NCI-H1105 (cell line): ENCODE measurements at places on chromosomes 11 and 22.

- no peak for DNase-seq
These were observed 29.7 kb upstream of the NELL1 start for GRCh38 chr11:20639688-20640087.

- DNase-seq: peak; percentile 49
These were observed 137.8 kb downstream of the DBX1 start for GRCh38 chr11:20022363-20023081.

DNA sequence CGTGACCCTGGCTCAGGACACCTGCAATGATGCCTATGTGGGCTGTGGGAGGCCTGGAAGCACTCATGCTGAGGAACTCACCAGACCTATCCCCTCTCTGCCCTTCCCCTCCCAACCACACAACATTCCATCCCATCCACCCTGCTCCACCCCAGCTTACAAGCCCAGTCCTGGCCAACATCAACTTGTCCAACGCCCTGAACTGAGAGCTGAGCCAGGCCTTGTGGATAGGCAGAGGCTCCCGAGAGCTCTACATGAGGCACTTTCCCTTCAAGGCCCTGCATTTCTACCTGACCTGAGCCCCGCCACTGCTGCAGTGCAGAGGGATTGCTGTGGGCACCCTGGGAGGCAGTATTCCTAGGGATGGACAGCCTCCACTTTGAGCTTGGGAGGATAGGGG, 112.4 kb downstream of the PDE2A start:
- DNase-seq: no peak

GRCh38 chr11:111941963-111942362, 4.8 kb downstream of the DIXDC1 start:
- no peak for DNase-seq

DNA sequence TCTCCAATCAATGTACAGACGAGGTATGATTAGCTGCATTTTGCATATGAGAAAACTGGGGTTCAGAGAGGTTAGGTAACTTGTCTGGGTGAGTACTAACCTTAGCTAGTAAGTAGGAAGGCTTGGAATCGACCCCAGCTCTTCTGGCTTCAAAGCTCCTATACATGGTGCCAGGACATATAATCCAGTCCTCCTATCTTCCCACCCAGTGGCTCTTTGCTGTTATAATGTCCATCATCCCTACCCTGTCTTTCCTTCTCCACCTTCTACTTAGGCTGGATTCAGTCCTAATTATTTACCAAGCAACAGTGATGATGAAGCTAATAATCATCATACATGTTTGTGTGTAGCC, 20.0 kb downstream of the EHF start:
- no peak for DNase-seq

- no peak for DNase-seq
These were observed 41.1 kb downstream of the RPL27A start for GRCh38 chr11:8723711-8724110.

GRCh38 chr11:2516276-2517015, 71.6 kb downstream of the KCNQ1 start:
- no peak for DNase-seq

DNA sequence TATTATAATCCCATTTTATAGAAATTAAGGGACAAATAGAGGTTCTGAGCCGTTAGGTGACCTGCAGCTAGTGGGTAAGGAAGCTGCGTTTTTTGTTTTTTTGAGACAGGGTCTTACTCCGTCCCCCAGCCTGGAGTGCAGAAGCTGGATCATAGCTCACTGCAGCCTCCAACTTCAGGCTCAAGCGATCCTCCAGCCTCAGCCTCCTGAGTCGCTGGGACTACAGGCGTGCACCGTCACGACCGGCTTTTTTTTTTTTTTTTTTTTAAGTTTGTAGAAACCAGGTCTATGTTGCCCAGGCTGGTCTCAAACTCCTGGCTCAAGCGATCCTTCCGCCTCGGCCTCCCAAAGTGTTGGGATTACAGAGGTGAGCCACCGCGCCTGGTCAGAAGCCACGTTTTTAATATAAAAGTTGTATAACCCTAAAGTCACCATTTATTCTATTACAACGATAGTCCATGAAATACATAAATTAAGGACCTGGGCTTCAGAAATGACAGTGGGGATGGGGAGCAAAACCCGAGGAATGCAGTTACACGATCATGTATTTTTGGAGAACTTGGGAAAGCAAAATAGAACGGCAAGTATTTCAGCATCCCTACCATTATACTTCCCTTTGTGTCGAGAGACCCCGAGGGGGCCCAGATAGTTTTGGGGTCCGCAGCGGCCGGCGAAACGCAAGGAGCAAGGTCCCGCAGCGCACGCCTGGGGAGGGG, 638 bp downstream of the SAAL1 start:
- DNase-seq: no peak

GRCh38 chr22:25407226-25407858, 157.1 kb upstream of the GRK3 start:
- DNase-seq: no peak

DNA sequence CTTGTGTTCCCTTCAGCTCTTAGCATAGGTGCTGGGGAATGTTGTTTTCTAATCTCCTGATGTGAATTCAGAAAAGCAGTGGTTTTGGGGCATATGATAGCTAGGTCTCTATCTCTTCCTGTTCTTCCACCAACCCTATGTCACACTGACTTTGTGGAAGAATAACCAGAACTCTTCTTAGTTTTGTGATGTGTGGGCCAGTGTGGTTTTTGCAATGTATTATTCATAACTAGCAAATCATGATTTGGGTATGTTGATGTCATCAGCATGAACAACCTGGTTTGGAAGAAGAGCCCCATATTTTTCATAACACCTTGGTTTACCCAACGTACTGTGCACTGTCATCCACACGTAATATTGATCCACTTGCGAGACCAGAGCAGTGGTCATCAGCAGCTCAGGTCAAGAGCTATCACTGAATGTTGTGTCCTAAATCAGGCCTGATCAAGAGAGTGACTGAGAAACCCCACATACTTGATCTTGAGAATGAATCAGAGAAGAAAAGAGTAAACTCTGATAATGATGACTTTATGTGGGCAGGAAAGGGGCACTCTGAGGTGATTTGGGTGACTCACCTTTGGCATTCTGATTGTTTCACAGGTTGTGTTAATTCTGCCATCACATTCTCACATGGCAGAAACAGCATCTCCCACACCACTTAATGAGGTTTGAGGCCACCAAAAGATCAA, 19.4 kb upstream of the MS4A6E start:
- DNase-seq: no peak

DNA sequence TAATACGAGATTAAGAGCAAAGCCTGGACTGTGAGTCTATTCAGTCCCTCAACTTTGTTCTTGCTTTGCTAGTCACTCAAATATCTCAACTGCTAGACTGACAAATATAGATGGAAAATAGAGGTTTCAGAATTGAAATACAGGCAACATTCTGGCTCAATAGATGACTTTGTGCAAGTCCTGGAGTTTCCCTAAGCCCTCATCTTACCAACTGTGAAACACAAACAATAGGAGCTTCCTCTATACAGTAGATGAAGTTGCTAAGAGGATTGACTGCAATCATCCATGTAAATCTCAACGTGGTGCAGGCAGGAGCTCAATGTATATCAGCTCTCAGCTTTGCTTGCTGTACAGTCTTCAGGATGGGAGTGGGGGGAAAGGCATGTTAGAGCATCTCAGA, 6.2 kb upstream of the MPEG1 start:
- no peak for DNase-seq

DNA sequence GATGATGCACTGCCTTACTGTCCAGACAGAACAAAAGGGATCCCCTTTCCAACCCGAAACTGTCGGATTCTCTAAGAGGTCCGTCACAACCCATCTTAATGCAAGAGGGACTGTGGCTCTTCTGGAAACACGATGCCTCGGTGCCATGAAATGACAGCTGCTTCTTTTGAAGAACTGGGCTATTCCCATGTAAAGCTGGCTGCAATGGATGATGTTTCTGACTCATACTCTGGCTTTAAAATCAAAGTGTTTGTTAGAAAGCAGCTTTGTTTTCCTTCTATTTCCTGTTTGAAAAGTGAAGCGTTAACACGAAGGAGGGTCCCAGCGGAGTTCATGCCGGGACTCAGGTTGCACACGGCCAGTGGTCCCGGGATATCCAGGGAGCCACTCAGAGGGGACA, 3.1 kb downstream of the TP53AIP1 start:
- DNase-seq: no peak

DNA sequence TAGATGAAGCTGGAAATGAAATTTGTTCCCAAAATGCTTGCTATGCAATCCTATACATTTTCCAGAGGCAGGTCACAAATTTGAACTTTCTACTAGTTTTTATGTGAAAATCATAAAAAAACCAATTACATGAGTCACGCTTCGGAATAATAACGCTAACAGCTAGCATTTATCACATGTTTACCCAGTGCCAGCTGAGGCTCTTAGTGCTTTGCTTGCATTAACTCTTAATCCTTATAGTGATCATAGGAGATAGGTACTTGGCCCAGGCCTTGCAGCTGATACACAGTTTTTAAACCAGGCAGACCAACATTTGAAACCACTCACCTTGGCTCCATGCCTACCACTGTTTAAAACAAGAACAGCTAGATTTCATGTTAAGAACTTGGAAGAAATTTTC, 131.8 kb upstream of the RAG2 start:
- DNase-seq: no peak

DNA sequence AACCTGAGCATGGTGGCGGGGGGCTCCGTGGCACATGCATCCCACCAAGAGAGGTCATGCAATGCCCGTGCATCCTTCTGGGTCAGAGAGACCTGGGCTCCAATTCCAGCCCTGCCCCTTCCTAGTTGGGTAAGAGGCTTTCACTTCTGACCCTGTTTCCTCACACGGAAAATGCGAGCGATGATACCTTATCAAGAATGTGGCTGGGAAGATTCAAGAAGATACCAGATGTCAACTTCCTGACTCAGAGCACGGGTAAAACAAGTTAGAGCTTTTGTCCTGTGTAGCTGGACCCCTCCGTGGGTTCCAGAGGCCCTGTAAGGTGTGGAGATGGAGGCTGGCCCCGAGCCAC, 8.7 kb upstream of the DGKZ start:
- no peak for DNase-seq

DNA sequence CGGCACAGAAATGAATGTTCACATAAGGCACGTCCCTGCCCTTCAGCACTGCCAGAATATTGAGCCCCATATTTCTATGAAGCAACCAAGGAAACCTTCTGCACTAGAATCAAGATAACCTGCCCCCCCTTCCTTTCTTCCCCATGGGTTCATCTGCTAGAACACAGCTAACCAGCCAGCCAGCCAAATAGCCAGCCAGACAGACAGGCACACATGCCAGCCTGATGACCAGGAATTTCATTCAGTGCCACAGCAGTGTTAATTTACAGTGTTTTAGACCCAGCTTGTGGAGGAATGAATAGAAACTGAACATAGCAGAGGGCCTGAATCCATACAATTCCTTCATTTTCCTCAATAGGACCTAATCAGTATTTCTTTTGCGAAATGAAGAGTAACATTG, 57.0 kb downstream of the TENM4 start:
- DNase-seq: no peak

DNA sequence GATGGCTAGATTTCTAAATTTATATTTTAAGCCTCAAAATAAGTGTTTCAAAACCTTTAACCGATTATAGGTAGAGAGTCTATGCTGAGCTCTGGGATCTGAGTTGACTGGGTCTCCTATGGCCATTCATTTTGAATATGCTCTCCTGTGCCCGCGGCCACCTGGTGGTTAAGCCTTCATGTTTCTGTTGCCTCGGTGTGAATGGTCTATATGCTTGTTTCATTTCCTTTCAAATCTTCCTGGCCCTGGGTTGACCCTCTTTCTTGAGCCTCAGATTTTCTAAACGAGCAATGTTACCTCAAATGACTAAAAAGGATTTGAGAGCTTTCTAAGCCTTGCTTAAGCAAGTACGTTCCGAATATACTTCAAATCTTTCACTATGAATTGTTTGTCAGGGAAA, 789.4 kb upstream of the KIRREL3 start:
- DNase-seq: peak; percentile 43

- DNase-seq: peak; percentile 38
These were observed 49.5 kb upstream of the RRM1 start for GRCh38 chr11:4044976-4045646.

- DNase-seq: no peak
These were observed 5.1 kb upstream of the WT1 start for GRCh38 chr11:32440312-32440908.

DNA sequence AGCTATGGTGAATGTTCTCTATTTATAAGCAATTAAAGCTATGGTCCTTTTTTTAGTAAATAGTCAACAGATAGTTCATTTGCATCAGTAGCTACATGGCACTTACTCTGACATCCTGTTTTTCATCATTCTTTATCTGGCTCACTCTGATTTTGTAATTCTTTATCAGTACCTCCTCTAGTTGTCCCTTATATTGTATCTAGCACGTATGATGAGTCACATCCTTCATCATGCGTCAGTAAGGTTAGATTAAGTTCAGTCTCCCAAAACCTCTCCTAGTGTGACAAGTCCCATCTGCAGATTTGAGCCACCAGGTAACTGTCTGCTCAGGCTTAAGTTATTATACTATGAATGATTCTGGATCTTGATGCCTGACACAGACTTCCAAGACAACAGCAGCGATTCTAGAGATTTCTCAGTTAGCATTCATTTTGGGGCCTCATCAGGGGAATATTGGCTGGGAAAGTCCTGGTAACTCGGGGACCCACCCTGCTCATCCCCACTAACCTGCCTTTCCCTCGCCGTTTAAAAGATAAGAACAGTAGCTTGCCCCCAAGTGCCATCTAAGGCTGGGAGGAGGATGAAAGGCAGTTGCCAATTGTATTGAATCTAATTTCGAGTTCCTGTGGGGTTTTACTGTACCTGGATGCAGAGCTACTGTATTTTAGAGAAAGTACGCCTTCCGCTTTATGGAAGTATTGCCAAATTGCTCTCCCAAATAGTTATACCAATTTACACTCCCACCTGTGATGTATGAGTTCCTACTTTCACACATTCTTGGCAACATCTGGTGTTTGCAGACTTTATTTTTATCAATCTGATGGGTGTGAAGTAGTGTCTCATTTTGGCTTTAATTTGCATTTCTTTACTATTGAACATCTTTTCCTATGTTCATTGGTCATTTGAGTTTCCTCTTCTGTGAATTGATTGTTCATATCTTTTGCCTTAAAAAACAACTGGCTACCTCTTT, 55.9 kb downstream of the ZC3H12C start:
- DNase-seq: no peak

GRCh38 chr11:110319501-110319900, 23.1 kb upstream of the RDX start:
- DNase-seq: no peak

DNA sequence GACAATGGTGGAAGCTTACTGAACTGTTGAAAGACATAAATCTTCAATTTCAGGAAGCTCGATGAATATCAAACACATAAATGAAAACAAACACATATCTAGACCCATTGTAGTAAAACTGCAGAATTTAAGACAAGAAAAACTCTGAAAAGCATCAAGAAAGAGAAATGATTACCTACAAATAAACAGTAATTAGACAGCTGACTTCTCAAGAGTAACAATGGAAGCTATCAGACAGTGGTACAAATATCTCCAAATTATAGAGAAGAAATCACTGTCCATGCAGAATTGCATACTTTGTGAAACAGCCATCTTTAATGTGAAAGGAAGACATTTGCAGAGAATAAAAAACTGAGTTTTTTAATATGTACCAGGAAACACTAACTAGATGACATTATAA, 45.7 kb downstream of the ANO3 start:
- no peak for DNase-seq

- no peak for DNase-seq
These were observed 65.1 kb upstream of the RRAS2 start for GRCh38 chr11:14424096-14424495.
